Memory B cell (primary cell): ENCODE measurements at places on chromosomes 6 and 20.

GRCh38 chr6:104428184-104428583, 431.5 kb downstream of the HACE1 start:
- no peak for DNase-seq

- no peak for DNase-seq
Observed at GRCh38 chr6:131331151-131331550, 195.9 kb downstream of the AKAP7 start.

DNA sequence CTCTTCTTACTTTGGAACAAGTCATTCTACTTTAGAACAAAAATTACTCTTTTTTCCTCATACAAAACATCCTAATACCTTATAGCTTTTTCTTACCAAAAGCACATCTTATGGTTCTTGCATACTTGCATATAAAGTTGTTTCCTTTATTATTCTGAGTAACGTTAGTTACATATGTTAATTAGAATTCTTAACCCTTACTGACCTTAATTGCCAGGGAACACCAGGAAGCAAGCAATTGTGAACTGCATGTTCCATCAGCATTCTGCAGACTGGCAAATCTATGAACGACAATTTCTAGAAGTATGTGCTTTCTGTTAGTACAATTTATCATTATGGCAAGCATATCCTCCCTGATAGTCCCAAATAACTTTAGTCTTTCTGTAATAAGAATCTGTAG, 831.0 kb downstream of the C6orf118 start:
- no peak for DNase-seq

DNA sequence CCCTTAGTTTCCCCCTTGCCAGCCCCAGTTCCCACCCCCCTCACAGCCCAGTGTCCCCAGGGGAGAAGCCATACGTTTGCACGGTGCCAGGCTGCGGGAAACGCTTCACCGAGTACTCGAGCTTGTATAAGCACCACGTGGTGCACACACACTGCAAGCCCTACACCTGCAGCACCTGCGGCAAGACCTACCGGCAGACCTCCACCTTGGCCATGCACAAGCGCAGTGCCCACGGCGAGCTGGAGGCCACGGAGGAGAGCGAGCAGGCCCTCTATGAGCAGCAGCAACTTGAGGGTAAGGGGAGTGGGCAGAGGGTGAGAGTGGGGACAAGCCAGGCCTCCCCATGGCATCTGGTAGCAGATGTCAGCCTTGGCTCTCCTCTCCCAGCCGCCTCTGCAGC, 5.1 kb upstream of the DEF6 start:
- DNase-seq = no peak

DNA sequence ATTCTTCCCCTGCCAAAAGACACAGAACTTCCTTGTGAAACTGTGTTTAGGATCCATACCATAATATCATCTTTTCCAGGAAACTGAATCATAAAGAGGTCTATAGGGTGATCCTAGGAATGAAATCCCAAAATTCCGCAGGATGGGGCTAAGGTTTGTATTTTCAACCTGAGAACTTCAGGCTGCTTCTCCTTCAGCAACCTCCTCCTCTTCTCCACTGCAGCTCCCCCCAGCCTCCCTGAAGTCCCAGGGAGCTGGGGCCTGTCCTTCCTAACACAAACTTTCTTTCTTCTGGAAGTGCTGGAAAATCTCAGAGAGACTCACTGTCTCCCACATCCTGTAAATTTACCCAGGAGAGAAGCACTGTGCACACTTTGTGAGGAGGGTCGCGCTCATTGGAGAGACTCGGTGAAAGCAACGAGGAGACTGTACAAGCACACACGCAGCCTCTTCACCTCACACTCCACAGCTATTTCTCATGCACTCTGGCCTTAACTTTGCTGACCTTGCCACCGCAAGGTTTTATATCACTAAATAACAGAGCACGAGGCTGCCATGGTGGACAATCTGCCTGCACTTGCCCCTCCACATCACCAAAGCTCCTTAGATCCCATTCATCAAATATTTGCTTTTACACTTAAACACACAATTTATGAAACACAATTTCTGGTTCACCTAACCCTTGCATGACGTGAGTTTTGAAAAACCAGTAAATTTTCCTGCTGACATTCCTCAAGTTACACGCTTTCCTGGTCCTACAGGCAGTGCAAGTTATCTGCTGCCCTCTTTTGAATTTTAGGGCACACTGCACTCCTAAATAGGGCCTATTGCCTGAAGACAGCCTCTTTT, 14.3 kb downstream of the ID4 start:
- no peak for DNase-seq

GRCh38 chr6:10838794-10839333, 525 bp upstream of the MAK start:
- DNase-seq = peak; percentile 14

DNA sequence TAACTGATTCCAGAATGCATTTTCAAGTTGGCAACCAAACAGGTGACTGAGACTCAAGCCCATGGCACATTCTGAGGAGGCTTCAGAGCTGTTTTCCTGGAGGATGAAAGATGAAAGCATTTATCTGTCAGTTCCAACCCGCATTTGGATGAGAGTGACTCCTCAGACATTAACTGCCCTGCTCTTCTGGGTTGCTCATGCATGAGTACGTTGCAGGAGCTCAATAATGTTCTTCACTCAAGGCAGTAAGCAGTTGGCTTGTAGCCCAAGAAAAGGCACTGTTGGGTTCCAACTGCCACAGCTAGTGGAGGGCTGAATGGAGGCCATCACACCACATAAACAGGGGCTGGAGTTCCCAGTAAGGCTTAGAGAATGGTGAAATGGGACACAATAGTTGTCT, 155.3 kb downstream of the FUT9 start:
- DNase-seq = no peak

- no peak for DNase-seq
Observed at GRCh38 chr6:131225127-131225526, 89.9 kb downstream of the AKAP7 start.

DNA sequence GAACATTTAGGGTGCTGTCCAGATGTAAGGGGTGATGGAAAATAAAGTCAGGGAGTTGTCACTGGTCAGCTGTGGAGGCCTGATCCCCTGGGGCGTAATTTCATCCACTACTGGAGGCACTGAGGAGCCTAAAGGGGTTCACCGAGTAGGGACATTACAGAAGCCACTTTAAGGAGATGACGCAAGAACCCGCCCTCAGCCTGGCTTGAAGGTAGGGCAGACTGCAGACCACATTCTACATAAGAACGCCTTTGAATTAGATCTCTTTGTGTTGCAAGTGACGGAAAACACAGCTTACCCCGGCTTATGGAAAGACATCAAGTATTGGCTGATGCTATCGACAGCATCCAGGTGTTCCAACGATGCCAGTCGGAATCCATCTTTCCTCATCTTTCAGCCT, 462.7 kb upstream of the CDH4 start:
- DNase-seq = no peak
